ENCODE measurements at places on chromosomes 5 and 9.

DNA sequence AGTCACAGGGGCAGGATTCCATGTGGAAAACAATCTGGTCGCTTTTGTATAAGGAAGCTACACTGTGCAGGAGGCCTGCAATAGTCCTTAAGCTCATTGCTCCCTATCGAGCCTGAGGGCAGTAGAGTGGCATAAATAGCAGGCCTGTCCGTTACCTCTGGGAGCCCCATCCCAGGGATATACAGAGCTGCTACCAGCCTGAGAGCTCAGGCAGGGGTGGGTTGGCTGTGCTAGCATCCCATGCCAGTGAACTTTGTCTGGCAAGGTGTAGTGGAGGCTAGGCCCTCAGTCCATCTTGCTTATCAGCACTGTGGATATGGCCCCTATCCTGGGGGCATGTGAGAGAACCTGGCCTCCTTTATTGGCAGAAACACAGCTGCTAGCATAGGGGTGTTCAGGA, 47.7 kb downstream of the SLCO6A1 start:
- DNase-seq: no peak

- DNase-seq: no peak
Observed at GRCh38 chr5:143149759-143150158, 253.7 kb downstream of the NR3C1 start.

DNA sequence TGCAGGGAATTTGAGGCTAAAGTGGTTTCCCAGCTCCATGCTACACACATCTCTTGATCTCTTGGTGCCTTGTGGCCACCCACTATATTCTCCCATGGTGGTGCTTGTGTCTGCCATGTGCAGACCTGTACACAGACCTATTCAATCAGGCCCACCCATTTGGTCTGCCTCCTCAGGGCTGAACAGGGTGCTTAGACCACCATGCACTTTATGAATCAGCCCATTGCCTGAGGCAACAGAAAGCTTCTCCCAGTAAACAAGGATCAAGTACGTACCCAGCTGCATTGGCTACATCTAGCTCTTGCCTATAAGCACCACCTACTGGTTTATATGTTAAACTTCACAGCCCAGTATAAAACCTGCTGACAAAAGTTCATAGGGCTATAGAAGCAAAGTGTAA, 664.3 kb upstream of the EDIL3 start:
- no peak for DNase-seq

- no peak for DNase-seq
Observed at GRCh38 chr9:128637656-128638055, 19.0 kb downstream of the DYNC2I2 start.

DNA sequence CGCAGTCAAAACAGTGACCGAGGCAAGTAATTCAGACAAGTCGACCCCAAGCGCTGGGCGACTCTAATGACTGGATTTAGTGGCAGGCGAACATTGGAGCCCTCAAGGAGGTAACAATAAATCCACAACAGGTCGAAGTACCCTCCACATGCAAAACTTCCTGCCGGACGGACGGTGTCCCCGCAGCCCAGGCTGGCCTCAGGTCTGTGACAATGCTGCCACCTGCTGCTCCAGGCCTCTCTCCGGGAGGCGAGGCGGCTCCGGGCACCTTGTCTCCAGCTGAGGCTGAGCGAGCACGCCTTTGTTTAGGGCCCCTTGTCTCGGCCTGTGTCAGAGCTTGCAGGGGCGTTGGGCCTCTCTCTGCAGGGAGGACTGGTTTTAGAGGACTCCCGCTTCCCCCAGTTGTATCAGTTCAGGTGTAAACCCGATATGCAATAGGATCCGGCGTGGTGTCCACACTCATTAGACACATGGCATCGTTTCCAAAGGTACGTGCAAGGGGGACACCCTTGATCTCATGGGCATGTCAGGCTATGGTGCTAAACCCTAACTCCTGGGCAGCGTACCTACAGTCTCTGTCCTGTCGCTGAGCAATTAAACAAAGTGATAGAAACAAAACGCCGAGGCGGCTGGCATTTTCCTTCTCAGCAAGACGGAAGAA, 628.0 kb upstream of the ADAMTS16 start:
- no peak for DNase-seq

- no peak for DNase-seq
Observed at GRCh38 chr9:98660541-98660940, 48.2 kb downstream of the GABBR2 start.

DNA sequence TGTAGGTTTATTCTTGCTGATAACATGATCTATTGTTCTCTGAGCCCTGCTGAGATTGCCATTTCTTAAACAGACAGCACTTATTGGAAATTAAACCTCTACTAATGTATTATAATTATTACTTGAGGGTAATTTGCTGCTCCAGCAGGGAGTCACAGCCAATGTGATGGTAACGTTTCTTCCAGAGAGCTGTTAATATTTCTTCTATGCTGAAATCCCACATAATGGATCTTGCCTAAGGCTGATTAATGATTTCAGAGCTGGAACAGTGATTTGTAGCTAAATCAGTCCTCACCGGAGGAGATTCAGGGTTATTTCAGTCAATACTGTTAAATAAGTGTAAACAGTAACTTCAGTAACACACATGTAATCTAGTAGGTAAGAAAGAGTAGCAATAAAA, 170.1 kb downstream of the CDH12 start:
- DNase-seq: no peak

DNA sequence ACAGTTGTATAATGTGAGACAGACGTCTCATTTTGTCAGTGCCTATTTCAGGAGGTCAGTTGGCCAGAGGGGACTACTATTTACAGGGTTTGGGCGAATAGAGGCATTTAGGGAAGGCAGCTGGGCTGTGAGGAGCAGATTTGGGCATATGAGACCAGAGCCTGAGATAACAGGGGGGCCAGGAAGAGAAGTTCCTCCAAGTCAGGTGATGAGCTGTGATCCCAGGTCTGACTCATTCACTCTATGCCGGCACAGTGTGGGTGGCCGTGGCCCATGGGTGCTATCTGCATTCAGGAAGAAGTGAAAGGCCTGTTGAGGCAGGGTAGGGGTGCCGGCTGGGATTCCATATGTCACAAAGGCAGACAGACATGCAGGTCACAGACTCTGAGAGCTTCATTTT, 142.8 kb downstream of the PDZD2 start:
- no peak for DNase-seq

- DNase-seq: peak; percentile 51
Observed at GRCh38 chr9:71647094-71647591, 121.2 kb downstream of the CEMIP2 start.

- DNase-seq: no peak
Observed at GRCh38 chr5:82349652-82350051, 71.5 kb upstream of the RPS23 start.

DNA sequence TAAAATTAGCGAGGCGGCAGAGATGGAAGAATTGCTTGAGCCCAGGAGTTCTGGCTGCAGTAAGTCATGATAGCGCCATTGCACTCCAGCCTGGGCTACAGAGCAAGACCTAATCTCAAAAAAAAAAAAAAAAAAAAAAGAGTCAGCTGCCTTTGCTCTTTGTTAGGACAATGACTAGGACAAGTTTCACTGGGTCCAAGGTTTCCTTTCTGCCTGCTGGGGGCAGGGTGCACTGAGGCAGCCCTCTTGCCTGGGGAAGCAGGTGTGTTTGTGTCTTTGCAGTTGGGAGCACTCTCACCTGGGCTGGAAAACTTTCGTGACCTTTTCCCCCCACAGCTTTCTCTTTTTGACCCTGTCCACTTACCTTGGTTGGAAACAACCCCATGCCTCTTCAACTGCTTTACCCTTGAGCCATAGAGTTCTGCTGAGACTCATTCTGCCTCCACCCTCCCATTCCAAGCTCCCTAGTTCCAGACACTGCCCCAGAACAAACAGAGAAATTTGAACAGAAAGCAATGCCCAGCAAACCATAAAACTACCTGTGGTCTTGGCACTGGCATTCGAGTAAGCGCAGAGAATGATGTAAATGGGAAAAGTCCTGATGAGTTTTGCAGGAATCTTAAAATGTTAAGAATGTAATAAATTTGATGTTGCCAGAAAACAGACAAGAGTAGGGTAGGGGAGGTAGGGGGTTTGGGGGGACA, 17.0 kb upstream of the MYO10 start:
- no peak for DNase-seq

DNA sequence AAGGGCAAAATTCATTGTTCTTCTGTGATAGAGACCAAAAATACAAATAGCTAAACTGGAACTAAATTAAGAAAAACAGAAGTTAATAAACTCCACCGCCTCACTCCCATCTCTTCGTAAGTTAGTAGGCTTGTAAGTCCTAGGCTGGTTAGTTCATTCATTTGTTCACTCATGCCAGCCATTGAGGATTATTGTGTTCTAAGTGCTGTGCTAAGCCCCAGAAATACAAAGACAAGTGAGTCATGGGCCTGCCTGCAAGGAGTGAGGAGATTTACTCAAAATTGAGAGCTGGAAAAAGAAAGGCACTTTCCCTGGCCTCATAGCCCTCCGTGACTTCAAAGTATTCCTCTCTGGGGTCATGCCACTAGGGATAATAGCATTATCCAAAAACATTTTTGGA, 8.5 kb downstream of the DOCK8 start:
- DNase-seq: no peak

GRCh38 chr5:60453186-60453976, 246.6 kb downstream of the DEPDC1B start:
- no peak for DNase-seq

DNA sequence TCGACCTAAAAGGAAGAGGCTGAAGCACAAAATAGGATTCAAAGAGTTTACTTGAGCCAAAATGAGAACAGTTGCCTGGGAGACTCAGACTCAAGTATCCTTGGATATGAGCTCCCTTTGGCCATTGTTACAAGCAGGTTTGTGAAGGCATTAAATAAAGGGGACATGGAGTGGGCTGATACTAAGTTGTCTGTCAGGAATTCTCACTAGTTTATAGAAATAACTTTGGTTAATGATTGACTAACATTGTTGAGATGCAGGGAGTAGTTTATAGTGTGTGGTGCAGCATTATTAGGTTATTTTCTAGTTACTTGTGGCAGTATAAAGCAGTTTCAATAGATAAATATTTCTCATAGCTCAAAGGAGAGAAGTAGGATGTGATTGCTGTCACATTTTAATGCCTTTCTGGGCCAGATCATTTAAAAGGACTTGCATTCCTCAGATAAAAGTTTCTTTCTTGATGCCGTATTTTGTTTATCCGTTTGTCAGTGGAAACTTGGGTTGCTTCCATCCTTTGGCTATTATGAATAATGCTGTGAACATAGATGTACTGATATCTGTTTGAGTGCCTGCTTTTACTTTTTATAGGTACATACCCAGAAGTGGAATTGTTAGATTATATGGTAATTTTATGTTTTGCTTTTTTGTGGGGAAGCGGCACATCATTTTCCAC, 9.1 kb downstream of the AP3S1 start:
- no peak for DNase-seq

- DNase-seq: no peak
Observed at GRCh38 chr9:13728917-13729811, 449.7 kb upstream of the MPDZ start.

- no peak for DNase-seq
Observed at GRCh38 chr9:92188969-92189781, 74.0 kb upstream of the SPTLC1 start.
